Activated CD4-positive, alpha-beta T cell treated with anti-CD3 and anti-CD28 coated beads, Interleukin-2, amount 50 U/mL, for 4 hours (primary cell): ENCODE measurements at places on chromosomes 12 and 14.

- DNase-seq: no peak
These were observed 53.2 kb downstream of the ATG2B start for GRCh38 chr14:96309896-96310330.

GRCh38 chr14:95248432-95248831 is 71.3 kb downstream of the CLMN start:
- no peak for DNase-seq

- DNase-seq: no peak
These were observed 41.3 kb upstream of the PNMA1 start for GRCh38 chr14:73755434-73756014.

GRCh38 chr12:112283546-112283945 is 98.7 kb downstream of the HECTD4 start:
- DNase-seq: no peak

DNA sequence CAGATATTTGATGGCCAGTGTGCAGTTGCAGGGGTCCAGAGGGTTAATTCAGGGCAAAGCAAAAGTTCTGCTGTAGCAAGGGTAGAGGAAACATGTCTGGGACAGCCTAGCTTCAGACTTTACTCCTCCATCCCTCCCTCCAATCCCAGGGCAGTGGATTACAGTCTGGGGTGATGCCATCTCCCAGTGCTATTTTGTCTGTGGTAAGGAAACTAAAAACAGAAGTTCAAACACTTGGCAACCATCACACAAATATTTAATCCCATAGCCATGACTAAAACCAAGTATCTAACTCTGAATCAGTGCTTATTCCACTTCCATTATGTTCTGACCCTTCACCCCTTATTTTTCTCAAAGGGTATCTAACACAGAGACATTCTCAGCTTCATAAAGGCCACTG is 61.8 kb downstream of the PIK3C2G start:
- DNase-seq: no peak

- DNase-seq: no peak
These were observed 419.5 kb downstream of the TMEM121 start for GRCh38 chr14:105945896-105946295.

DNA sequence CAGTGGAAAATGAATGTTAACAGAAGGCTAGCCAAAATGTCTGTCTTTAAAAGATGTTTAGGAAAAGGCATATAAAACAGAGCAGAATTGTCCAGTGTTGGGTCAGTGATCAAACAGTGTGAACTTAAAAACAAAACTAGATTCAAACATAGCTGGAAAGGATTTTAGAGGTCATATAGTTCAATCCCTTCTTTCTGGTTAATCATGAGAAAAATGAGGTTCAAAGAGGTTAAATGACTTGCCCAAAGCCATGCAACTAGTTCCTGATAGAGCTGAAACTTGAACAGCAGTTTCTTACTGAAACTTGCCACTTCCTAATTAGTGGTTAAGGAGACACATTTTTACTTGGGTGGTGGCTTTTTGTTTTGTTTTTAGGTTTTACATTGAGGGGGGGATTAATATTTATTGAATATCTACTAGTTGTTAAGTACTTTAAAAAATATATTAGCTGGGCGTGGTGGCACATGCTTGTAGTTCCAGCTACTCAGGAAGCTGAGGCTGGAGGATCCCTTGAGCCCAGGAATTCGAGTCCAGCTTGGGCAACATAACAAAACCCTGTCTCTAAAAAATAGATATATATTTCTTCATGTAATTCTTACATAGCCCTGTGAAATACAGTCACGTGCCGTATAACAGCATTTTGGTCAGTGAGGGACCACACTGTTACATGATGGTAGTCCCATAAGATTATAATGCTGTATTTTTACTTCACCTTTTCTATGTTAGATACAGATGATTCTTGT is 20.4 kb downstream of the ACVR1B start:
- DNase-seq: no peak

GRCh38 chr14:26811756-26812305 is 214.0 kb upstream of the NOVA1 start:
- no peak for DNase-seq

DNA sequence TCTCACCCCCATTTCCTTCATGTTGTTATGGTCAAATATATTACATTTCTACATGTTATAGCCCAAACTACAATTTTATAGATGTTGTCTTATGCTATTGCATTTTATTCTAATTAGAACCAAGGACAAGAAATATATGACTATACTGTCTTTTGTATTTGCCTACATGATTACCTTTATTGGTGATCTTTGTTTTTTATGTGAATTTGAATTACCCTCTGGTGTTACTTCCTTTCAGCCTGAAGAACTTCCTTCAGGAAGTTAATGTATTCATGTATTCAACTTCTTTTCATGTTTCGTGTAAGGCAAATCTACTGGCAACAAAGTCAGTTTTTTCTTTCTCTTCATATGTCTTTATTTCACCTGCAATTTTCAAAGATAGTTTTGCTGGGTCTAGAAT is 8.7 kb upstream of the B3GNT4 start:
- no peak for DNase-seq

DNA sequence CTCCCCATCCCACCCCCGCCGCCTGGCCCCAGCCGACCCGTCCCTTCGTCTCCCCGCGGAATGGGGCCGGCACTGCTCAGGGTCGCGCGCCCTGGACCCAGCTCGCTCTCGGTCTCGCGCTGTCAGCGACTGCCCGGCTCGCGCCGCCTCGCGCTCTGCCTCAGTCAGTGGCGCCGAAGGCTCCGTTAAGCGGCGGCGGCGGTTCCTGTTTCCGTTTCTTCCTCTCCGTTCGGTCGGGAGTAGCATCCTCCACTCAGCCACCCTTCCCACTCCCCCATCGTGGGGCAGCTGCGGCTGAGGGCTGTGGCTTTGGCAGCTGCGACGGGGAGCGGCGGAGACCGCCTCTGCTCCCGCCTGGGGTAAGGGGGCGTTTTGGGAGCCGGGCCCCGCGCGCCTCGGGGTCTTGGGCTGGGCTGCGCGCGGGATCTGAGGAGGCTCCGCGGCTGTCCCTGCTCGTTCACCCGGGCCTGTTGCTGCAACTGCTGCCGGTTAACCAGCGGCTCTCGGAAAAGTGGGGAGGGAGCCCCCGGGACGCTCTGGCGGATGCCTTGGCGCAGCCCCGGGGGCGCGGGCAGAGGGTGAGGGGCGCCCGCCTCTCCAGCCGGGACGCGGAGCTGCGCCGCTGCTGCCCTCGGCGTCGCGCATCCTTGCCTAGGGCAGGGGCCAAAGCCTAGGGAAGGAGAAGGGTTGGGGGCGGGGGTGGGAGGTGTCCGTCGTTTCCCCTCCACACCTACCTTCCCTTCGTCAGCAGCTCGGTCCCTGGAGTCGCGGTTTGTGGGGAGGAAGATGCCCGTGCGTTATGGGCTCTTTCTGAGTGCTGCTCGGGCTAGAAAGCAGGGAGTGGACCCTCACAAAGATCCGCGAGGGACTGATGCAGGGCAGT is 567 bp downstream of the FUT8 start:
- DNase-seq: peak; percentile 4

GRCh38 chr14:78399316-78399889 is 229.2 kb downstream of the NRXN3 start:
- no peak for DNase-seq

GRCh38 chr14:51240804-51241380 is 845 bp downstream of the TMX1 start:
- DNase-seq: no peak

- no peak for DNase-seq
These were observed 28.0 kb upstream of the OSBPL8 start for GRCh38 chr12:76587428-76588178.

DNA sequence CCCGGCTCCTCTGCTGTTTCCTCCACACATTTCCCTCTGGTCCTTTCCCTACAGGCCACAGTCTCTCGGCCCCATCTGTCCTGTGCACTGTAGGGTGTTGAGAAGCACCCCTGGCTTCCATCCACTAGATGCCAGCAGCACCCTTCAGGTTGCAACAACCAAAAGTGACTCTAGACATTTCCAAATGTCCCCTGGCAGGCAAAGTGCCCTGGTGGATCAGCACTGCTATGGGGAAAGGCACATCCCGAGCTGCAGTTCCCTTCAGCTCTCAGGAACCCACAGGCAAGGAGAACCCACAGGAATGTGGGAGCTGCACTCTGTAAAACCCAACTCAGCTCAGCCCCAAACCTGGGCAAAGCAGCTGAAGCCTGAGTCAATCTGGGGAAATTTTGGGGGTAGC is 77.0 kb downstream of the RBM19 start:
- no peak for DNase-seq

DNA sequence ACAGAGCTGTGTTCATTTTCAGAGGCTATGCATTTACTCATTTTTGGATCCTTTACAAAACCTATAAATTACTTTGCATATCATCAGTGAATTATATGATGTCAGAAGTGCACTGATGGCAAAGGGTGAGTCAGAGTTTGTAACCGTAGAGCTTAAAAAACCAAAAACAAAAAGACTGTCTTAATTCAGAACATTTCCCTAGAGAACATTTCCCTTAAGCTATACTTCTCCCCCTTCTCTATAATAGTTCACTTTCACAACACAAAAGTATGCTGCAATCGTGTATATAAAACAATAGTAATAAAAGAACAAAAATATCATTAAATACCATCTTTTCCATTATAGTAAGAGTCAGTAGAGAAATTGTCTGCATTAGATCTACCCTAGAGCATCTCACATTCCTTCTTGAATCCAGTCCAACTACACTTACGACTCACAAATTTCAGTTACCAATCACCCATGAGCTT is 934.9 kb downstream of the LRFN5 start:
- DNase-seq: no peak

- no peak for DNase-seq
These were observed 1.7 kb downstream of the HNF1A start for GRCh38 chr12:120979862-120980696.

DNA sequence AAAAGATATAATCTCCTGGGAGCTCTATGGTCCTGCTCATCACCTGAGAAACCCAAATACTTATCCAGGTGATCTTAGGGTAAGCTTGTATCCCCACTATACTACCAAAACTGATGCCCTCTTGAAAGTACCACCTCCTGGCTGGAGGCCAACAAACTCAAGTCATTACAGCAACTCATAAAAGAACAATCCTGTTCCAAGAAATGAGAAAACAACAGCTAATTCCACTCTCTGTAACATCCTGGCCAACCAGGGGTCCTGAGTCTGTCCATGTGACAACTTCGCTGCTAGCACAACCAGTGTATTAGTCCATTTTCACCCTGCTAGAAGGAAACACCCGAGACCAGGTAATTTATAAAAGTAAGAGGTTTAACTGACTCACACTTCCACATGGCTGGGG is 190.0 kb upstream of the BMP4 start:
- no peak for DNase-seq

GRCh38 chr12:122362755-122363154 is 59.7 kb downstream of the CLIP1 start:
- no peak for DNase-seq

DNA sequence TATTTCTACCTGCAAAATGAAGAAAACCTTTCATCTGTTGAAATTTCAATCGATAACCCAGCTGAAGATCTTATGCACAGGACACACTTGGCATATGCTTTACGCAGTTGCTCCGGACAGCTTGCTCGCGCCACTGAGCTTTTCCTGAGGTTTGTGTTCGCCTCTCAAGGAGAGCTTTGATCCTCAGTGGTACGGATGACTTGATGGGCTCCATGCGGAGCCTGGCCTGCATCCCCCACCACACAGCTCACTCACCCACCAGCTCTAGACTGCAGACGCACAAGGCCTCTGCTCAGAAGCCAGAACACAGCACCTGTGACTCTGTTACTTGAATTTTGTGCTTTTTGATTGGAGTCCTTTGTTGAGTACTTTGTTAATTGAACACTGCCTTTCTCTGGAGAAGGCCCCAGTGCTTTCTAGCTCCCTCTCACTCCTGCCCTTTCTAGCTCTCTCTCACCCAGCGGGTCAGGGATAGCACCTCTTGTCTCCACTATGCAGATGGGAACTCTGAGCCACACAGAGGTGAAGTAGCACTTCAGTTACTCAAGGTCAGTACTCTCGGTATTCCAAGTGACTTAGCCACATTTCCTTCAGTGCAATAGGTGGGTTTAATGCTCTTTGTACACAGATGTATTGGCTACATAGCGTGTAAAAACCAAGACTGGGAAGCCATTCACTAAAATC is 52.1 kb downstream of the TBC1D30 start:
- no peak for DNase-seq

GRCh38 chr12:109418848-109419480 is 58.1 kb downstream of the KCTD10 start:
- DNase-seq: no peak

DNA sequence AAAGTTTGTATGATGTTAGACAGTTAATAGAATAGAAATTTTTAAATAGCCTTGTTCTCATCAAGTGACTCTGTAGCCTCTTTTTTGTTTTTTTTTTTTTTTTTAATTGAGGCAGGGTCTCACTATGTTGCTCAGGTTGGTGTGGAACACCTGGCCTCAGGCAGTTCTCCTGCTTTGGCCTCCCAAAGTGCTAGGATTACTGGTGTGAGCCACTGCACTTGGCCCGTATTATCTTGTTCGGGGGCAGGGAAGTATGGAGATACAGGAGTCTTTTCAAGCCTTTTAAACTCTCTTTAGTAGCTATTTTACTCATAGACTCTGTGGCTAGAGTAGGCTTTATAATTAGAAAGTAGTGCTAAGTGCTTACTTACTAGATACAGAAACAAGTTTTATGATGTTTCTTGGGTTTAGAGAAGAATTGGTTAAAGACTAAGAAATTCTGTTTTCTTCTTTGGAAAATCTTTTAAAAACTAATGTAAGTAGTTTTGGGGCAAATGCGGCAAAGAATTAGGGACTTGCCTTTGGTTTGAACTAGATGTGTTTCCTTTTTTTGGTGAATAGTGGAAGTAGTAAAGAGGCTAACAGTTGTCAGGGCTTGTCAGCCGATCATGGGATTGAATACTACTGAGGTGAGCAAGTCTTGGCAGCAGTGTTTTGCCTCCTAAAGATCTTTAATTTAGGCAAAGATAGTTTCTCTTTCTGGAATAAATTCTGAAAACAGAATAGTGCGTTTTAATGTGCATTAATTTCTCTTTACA is 31.3 kb downstream of the FBXO34 start:
- no peak for DNase-seq

- DNase-seq: no peak
These were observed 234.7 kb downstream of the ADGRD1 start for GRCh38 chr12:131188131-131189050.

DNA sequence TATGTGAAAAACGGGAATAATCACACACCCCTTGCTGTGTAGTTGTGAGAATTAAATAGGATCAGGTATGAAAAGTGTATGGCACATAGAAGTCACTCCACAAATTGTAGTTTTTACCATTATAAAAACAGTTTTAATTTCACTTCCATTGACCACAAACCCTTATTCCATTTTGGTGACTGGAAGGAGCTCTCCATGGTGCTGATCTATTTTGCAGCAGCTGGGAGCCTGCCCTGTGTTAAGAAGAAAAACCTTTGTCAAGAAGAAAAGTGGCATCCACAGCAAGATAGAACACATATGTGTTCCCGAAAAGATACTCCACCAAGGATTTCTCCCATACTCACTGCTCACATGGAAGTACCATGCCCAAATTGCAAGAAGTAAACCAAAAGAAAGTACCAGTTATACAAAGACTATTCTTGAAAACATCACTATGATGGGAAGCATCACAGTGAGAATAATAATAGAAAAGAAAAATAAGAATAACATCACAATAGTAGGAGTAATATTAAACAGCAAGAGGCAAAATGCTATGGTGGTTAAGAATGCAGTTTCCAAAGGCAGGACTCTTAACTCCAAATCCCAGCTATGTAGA is 58.7 kb downstream of the TUNAR start:
- DNase-seq: no peak

- DNase-seq: no peak
These were observed 72.4 kb downstream of the SPPL3 start for GRCh38 chr12:120831648-120832267.

- DNase-seq: no peak
These were observed 202.7 kb upstream of the FRMD6 start for GRCh38 chr14:51448831-51449670.

GRCh38 chr14:64950889-64951288 is 8.3 kb upstream of the GPX2 start:
- no peak for DNase-seq

- DNase-seq: no peak
These were observed 15.0 kb downstream of the RASSF9 start for GRCh38 chr12:85821206-85821605.
